ENCODE measurements at places on chromosomes 7 and 10.

DNA sequence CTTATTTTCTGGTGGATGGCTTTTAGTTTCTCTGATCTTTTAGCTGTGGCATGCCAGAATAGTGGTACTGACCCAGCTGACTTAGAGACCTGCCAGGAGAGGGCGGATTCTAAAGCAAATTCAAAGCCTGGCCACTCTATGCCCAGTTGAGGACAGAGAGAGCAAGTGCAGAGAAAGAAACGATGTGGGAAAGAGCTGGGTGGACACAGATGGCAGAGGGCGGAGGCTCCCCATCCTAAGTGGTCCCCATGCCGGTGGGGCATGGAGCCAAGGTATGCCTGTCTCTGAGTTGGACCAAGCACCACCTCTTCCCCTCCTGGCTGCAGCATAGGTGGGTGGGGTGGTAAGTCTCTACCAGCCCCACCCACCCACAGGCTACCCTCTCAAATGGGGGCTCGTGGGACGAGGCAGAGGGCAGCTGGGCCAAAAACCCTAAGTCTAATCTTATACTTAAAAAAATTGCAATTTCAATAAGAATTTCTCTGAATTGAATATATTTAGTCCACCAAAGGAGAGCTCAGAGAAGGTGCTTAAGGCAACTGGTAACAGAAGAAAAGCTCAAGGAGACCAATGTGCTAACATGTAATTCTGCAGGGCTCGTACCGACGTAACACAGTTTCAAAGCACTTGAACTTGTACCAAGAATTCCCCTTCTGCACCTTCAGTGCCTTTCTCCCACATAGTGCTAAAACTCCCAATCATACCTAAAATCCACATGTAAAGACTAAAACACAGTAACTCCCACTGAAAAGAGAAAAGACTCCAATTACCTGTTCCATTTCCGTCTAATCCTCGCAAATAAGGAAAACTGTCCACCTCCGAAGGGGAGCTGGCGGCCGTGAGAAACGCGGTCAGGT is 85.7 kb upstream of the NMT2 start:
- no peak for DNase-seq

GRCh38 chr7:29561271-29561670 is 2.4 kb upstream of the PRR15 start:
- DNase-seq, result no peak

GRCh38 chr7:44673324-44673723 is 66.9 kb downstream of the OGDH start:
- DNase-seq, result no peak

GRCh38 chr10:64175271-64175962 is 654.2 kb downstream of the REEP3 start:
- DNase-seq, result no peak
